Thoracic aorta (tissue), 2 donors: ENCODE measurements at places on chromosomes 12 and 14. TPM values are rescaled to one million over a fixed set of nuclear protein-coding genes. Genes with fewer than 3 reads are reported as not detected.
A peak's percentile ranks its signal among the peaks of the same experiment; 100 is the strongest.

DNA sequence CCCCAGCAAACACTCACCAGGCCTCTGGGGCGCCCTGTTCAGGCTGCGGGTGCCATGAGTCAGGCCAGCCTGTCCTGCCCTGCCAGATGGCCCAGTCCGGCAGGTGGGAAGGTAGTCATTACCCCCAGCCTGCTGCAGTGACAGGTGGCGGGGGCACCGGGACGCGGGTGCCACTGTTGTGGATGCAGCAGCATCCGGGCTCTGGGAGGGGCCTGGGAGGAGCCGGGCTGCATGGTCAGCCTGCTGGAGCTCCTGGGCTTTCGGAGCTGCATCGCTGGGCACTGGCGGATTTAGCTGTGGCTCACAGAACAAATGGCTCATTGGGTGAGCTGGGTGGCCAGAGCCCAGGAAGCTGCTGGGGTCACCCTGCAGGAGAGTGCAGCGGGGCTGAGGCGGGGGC is 13.5 kb downstream of the CEP170B start:
- H3K27ac ChIP-seq = no peak overlapping the region
- no peak for DNase-seq
- no peaks in the 10 kb centered on the region for H3K4me1 ChIP-seq

GRCh38 chr12:32754111-32754510 is 1.6 kb downstream of the YARS2 start:
- no peak overlapping the region for H3K4me3 ChIP-seq
- peaks cover 26% of the 10 kb centered on the region for H3K36me3 ChIP-seq
- H3K27me3 ChIP-seq = no peaks in the 10 kb centered on the region
- peaks cover 10% of the 10 kb centered on the region for H3K4me1 ChIP-seq
- H3K27ac ChIP-seq = no peak overlapping the region
- no peak for DNase-seq

GRCh38 chr12:105025890-105026289 is 39.8 kb downstream of the NOPCHAP1 start:
- DNase-seq = peak; percentile 34
- H3K27ac ChIP-seq = peak overlapping the region; percentile 77
- H3K27me3 ChIP-seq = no peaks in the 10 kb centered on the region

DNA sequence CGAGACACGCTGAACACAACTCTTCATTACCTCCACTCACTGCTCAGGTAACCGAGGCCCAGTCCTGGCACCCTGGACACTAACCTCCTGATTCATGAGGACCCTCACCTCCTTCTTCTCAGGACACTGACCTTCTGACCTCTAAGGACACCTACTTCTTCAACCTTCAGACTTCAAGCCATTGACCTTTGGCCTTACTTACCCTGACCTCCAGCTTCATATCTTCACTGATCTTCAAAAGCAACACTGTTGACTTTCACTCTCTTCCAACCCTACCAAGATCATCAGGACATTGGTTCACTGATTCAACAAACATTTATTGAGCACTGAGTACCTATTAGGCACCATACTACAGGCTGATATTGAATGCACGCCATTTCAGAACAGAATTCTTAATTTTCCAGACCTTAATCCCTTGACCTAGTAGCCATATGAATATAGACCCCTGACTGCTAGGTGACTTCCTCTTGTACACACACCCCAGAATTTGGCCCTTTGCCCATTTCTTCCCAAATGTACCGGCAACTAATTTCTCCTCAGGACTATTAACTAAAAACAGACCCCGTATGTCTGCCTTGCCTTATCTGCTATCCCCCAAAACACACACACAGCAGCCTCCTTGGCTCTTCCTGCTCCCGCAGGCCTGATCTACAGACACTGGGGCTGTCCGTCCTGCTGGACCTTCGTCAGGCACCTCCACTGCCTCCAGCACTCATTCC is 5.8 kb downstream of the ARHGEF40 start:
- no peak for DNase-seq
- H3K4me3 ChIP-seq = no peak overlapping the region
- H3K4me1 ChIP-seq = peaks cover 14% of the 10 kb centered on the region
- H3K36me3 ChIP-seq = peaks cover 64% of the 10 kb centered on the region
- H3K27ac ChIP-seq = no peak overlapping the region

DNA sequence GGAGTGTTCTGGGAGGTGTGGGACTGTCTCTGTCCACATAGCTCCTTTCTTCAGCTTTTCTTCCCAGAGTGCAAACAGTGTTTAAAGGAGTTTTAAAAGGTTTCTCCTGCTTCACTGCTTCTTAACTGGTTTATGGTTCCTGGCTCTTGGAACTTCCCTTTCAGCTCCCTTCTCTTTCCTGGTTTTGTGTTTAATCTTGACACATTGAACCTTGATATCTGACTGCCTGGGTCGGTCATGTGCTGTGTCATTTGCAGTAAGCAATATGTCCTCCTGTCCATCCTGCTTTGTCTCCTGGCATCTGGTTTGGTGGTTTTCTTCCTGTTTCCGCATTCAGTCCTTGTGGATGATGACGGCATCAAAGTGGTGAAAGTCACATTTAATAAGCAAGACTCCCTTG is 2.2 kb downstream of the TMEM106C start:
- no peaks in the 10 kb centered on the region for H3K27me3 ChIP-seq
- DNase-seq = no peak

DNA sequence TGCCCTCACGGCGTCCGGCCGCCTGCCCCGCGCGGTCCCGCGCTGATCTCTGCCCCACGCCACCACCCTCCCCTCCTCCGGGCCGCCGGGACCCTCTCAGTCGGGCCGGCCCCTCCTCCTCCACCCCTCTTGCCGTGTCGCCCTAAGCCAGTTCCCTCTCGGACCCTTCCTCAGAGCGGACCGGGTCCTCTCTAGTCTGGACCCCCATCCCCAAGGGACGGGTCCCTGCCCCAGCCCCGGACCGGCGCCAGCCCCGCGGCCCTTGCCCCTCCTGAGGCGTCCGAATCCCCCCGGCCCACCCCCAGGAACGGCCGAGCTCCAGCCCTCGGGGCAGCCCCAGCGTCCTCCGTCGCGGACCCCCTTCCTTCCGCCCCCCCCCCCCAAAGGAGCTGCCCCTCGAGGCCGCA is 485 bp downstream of the PPP4R4 start:
- no peaks in the 10 kb centered on the region for H3K36me3 ChIP-seq
- H3K4me1 ChIP-seq = peaks cover 4% of the 10 kb centered on the region
- peaks cover 8% of the 10 kb centered on the region for H3K27me3 ChIP-seq
- H3K27ac ChIP-seq = no peak overlapping the region

DNA sequence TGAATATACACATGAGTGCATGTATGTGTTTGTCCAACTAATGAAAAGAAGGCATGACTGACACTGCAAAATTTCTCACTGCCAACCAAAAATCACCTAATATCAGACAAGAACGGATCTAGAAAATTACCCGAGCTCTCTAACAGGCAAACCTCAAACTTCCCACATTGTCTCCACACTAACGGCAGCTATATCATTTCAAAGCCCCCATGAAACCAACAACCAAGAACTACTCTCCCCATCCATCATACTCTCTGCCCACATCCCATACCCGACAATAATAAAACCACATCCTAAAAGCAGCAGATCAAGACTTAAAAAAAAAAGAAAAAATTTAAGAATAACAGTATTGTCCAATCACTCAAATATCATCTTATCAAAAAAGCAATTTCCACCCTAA is 227.1 kb downstream of the CEP128 start:
- no peak for DNase-seq
- H3K27ac ChIP-seq = no peak overlapping the region
- no peaks in the 10 kb centered on the region for H3K27me3 ChIP-seq
- H3K4me1 ChIP-seq = no peaks in the 10 kb centered on the region

GRCh38 chr12:101653030-101653429 is 44.4 kb upstream of the CHPT1 start:
- no peaks in the 10 kb centered on the region for H3K4me1 ChIP-seq
- no peaks in the 10 kb centered on the region for H3K36me3 ChIP-seq
- H3K4me3 ChIP-seq = no peak overlapping the region
- DNase-seq = no peak
- no peaks in the 10 kb centered on the region for H3K27me3 ChIP-seq

DNA sequence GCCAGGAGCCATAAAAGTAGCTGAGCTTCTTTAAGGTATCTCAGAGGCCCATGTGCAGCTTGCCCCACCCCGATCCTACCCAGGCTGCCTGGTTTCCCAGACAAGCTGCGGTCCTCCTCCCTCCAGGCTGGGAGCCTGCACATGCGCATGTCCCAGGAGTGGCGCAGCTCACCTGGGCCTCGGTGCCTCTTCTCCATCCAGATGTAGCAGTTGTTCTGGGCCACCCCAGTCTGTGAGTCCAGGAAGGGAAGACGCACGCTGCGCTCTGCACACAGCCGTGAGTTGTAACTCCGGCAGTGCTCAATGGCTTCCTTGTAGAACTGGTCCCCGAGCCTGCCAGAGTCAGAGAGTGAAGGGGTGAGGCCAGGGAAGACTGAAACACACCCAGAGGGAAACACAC is 122.3 kb downstream of the DPF3 start:
- H3K4me3 ChIP-seq = no peak overlapping the region
- no peaks in the 10 kb centered on the region for H3K27me3 ChIP-seq
- no peak for DNase-seq
- no peak overlapping the region for H3K27ac ChIP-seq
- no peaks in the 10 kb centered on the region for H3K4me1 ChIP-seq

Gene RPGRIP1
- total RNA-seq = not detected

Gene COCH
- 1.5 TPM for total RNA-seq

Gene TAS2R8
- not detected for total RNA-seq

Gene CLSTN3
- 28.9 TPM for total RNA-seq

Gene DPY19L2
- total RNA-seq = 21.0 TPM

Gene B4GALNT3
- total RNA-seq = 16.8 TPM

Gene OAS2
- total RNA-seq = 21.2 TPM

Gene OVCH1
- total RNA-seq = 3.0 TPM
